ENCODE measurements at places on chromosomes 11 and 22.

DNA sequence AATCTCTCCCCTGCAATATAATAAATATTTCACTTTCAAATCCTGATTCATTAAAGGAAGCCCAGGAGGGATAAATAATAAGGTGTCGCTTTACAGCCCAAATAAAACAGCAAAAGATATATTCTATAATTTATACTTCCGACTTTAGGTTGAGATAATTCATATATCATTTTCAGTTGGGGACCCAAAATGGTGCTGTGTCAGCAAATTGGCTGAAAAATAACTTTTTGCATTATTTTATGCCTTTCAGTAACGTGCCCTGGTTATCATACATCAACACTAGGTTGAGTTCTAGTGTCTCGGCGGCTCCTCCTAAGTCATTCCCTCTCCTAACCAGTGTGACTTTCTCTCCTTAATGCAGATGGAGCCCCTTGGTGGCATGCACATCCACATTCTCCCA, 278.2 kb downstream of the NXPE2 start:
- no peak for DNase-seq

- DNase-seq, result no peak
These were observed 48.8 kb downstream of the SMCO4 start for GRCh38 chr11:93494357-93494756.

GRCh38 chr11:33624083-33624482, 76.5 kb downstream of the C11orf91 start:
- DNase-seq, result no peak

- DNase-seq, result no peak
These were observed 57.1 kb downstream of the CASP12 start for GRCh38 chr11:104841185-104841584.

GRCh38 chr11:19294444-19294843, 53.7 kb upstream of the E2F8 start:
- no peak for DNase-seq

GRCh38 chr11:62324731-62325556, 12.3 kb upstream of the ASRGL1 start:
- DNase-seq, result no peak

GRCh38 chr22:19610518-19611253, 86.5 kb upstream of the CLDN5 start:
- no peak for DNase-seq

DNA sequence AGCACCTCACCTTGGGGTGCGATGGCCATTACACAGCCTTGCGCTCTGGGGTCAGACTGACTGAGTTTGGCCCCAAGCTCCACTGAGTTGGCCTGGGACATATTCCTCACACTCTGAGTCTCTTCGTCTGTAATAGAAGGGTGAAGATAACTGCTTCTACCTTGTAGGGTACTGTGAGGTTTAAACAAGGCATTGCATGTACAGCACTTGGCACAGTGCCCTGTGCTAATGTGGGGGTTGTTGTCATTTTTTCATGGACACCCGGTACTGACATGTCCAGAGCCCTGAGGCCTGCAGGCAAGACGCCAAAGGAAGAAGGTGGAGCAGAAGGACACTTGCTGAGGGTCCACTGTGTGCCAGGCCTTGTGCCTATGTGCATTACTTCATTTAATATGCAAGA, 50.7 kb downstream of the OTOG start:
- DNase-seq, result no peak

DNA sequence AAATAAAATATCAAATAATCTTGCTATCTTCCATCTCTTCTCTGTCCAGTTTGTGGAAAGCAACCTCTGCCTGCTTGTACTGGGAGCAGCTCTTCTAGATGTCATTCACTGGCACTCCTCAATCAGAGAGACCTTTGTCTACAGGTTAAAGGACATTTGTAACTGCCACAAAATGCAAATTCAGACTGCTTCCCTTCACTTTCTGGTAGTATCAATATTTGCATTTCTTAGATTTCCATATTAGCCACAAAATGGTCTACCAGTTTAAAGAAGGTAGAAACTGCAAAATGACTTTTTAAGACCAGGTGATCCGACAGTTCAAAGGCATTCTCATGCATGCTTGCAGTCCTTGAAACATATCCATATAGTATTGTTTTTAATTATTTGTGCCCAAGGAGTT, 51.7 kb upstream of the RCN1 start:
- no peak for DNase-seq

DNA sequence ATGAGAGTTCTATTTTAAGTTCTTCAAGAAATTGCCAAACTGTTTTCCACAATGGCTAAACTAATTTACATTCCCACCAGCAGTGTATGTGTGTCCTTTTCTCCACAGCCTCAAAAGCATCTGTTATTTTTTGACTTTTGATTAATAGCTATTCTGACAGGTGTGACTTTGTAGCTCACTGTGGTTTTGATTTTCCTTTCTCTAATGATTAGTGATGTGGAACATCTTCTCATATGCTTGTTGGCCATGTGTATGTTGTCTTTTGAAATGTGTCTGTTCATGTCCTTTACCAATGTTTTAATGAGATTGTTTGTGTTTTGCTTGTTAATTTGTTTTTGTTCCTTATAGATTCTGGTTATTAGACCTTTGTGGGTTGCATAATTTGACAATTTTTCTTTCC, 18.0 kb upstream of the RAB38 start:
- DNase-seq, result no peak

DNA sequence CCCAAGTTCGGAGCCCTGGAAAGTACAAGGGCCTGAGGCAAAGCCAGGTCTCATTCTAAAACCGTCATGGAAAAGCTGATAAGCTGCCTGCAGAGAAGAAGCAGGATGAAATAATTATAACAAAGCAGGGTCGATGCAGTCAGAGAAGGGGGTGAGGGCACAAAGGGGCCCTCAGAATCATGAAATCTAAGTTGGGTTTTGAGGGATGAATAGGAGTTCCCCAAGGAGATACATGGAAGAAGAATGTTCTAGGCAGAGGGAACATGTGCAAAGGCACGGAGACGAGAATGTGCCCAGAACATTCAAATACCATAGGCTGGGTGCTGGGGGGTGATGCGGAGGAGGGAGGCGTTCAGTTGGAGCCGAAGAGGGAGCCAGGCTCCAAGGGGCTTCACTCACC, 25.0 kb downstream of the IGLL1 start:
- no peak for DNase-seq

DNA sequence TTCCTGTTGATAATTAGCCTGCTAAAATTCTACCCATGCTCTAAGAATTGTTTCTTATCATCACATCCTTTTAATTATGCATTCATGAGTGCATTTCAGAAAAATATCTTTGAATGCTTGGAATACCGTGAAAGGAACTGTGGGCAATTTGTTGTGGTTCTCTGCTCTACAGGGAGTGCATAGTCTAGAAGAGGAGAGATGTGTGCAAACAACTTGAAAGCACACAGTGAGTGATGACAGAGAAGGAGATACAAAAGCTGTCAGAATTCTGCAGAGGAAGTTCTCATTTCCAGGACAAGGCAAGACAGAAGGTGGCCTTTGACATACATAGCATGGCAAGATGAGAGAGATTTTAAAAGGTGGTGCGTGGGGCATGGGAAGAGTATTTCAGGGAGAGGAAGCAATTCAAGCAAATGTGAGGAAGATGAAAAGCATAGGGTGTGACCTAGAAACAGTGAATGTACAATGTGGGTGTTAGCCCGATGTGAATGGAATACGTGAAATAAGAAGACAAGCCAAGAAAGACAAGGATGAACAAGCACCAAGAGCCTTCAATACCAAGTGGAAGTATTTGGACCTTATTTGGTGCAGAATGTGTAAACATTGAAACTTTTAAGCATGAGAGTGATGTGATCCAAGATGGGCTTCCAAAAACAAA, 5.0 kb downstream of the MMP8 start:
- no peak for DNase-seq
